Effector CD8-positive, alpha-beta T cell (primary cell): ENCODE measurements at places on chromosomes 2 and 18.

- DNase-seq = no peak
Observed at GRCh38 chr2:215797676-215798075, 215.7 kb downstream of the MREG start.

DNA sequence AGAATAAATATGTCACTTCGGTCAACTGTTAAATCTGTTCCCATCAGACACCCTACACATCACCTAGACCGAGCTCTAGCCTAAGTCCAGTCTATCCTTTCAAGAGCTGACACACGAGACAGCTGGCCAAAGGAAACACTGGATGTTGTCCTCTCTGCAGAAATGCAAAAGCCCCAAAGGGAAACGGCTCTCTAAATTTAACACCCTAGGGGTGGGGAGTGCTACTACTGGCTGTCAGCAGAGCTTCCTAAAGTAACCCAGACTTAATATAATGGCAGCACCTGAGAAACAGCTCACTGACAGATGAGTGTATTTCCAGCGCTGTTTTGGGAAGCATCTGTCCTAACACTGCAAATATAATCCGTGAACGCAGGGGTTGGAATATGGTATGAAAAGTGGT is 55.6 kb downstream of the CHMP3 start:
- DNase-seq = no peak

DNA sequence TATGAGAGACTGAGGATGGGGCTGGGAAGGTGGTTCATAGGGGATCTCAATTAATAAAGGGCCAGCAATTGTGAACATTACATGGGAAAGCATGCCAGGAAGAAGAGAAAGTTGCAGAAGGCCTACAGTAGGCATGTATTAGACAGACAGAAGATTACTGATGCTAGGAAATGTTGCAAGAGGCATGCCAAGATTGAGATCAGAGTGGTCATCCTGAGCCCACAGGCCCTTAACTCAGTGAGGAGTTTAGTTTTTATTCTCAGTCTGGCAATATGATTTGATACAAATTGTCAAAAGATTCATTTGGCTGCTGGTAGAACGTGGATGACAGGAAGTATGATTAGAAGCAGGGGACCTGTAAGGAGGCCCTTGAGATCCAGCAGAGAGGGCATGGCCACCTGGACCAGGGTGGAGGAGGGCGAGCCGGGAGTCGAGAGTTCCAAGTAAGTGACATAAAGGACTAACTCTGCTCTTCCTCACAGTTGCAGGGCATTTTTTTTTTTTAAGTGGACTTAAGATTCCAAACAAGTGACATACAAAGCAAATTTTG is 54.9 kb downstream of the EPHA4 start:
- no peak for DNase-seq

- DNase-seq = no peak
Observed at GRCh38 chr2:15983496-15983895, 43.1 kb downstream of the MYCN start.

DNA sequence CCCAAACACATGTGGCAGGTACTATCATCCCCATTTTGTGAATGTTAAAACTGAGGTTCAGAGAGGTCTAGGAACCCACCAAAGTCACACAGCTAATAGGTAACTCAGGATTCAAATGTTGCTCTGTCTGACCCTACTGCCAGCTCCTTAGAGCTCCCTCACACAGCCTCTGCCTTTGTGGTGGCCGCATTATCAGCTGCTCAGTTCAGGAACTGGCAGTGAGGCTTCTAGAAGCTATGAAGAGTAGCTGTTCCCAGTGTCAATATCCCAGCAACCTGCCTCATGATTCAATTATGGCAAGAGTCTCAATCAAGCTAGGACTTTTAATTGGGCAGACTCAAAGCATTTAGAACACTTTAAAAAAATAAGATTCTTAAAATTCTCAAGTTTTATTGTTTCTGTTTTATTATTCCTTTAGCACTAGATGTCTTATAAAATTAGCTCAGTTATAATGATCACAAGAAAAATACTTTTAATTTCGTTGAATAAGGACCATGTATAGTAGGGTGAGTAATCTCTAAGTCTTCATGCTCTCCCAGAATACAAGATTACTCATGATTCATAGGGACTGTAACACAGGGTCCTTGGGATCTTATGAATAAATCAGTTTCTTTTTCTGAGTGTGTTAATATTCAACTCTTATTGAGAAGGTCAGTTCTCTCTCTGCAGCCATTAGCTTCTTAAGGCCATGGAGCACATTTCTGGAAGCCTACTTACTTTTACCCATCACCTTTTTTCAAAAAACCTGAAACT is 342.7 kb downstream of the RND3 start:
- DNase-seq = no peak

DNA sequence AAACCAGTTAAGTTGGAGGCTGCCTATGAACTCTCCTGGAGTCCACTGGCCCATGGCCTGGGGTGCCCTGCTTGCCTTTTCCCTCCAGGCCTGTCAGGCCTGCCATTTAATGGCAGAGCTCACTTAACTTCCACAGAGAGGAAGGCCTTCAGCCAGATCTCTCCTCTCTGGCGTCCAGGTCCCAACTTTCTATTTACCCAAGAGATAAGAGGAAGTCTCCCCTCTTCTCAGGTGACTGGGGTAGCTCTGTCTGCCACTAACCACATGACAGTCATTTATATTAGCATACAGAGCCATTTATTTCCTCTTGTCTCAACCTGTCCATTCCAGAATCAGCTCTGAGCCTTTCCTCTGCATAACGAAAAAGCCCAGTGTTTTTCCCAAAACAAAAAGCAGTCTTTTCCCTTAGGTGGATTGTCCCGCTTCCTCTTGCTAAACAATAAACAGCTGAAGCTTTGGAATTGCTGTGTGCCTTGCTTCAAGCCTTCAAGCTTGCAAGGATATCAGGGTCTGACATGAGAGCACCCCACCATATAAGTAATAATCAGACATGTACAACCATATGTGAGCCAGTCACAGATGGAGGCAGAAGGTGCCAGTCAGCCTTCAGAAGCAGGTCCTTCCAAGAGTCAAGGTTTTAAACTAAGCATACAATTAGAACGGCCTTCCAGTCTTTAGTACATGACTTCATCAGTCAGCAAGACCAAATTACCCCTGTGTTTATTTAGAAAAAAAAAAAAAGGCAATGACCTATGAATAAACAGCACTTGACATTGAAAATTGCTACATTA is 71.2 kb upstream of the STPG4 start:
- DNase-seq = no peak

- DNase-seq = peak; percentile 9
Observed at GRCh38 chr18:13558124-13558523, 168.2 kb downstream of the FAM210A start.

DNA sequence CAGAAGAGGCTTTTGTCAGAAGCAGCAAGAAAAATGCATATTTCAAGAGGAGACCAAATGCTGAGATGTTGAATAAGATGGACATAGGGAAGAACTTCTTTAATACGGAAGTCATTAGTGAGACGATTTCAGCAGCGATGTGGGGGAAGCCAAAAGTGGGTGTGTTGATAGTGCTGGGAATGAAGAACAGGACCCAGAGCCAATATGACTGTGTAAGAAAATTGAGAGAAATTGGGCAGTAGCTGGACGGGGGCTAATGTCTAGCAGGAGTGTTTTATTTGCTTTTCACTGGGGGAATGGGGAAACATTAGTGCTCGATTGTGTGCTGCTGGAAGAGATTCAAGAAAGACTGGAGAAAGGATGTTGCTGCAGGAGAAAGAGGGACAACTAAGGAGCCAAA is 788.7 kb upstream of the KLHL29 start:
- no peak for DNase-seq

DNA sequence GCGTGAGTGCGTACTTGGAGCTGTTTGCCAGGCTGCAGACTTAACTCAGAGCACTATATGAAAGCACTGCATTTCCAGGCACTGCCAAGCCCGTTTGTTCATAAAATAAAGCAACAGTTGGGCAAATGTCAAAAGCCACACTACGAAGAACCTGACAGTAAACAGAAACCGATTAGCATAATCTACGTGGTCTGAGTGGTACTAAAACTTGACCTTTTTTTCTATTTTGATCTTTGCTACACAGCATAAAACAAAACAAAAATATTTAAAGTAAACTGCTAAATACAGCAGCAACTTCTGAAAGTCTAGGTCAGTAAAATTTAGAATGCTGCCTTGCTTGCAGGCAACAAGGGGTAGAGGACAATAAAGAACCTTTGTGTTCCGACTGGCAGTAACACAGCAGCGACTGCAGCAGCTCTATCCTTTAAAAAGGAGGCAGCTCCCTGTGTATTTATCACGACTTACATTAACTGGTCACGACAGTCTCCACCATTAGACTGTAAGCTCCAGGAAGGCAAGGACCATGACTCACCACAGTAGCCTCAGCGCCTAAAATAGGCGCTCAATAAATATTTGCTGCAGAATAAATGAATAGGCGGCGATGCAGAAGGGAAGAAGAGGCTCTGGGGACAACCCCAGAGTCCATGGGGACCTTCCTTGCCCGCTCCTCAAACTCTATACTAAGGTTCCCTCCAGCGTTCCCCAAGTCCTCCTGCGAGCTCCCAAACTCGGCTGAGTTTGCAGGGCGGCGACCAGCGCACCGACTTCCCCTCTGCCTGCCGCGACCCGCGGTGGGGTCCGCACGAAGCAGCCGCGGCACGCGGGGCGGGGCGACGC is 902 bp downstream of the SS18 start:
- DNase-seq = no peak

GRCh38 chr2:227607941-227608340 is 6.7 kb downstream of the SCYGR3 start:
- no peak for DNase-seq

GRCh38 chr2:15825276-15825980 is 114.9 kb upstream of the MYCN start:
- no peak for DNase-seq

GRCh38 chr2:117801826-117802225 is 12.7 kb upstream of the DDX18 start:
- no peak for DNase-seq

GRCh38 chr2:204335451-204336058 is 209.7 kb upstream of the PARD3B start:
- no peak for DNase-seq

DNA sequence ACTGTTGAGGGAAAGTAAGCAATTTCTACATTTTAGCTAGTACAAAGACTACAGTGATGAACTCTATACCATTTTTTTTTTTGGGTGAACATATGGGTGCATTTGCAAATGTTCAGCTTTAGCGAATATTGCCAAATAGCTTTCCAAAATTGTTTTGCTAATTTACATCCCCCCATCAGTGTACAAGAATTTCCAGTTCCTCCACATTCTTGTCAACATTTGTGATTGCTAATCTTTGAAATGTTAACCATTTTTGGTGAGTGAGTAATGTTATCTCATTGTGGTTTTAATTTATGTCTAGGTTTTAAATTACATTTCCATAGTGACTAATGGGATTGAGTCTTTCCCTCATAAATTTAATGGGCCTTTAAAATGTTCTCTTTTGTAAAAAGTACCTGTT is 16.4 kb upstream of the CNRIP1 start:
- DNase-seq = no peak

DNA sequence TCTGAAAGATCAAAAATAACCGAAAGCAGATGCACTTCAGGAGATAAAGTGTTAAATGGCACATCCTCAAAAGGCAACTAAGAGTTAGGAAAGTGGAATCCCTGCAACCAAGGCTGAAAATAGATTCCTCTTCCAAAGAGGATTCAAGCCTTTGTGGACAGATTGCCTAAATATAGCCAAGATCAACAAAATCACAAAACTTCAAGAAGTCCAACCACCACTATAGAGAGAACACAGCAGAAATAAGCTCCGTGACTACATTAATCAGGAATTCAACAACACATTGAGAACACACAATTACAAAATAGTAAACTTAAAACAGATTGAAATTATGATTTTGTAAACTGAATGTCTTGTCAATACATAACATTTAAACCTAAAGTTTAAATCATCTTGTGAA is 165.7 kb downstream of the LNPK start:
- DNase-seq = no peak

DNA sequence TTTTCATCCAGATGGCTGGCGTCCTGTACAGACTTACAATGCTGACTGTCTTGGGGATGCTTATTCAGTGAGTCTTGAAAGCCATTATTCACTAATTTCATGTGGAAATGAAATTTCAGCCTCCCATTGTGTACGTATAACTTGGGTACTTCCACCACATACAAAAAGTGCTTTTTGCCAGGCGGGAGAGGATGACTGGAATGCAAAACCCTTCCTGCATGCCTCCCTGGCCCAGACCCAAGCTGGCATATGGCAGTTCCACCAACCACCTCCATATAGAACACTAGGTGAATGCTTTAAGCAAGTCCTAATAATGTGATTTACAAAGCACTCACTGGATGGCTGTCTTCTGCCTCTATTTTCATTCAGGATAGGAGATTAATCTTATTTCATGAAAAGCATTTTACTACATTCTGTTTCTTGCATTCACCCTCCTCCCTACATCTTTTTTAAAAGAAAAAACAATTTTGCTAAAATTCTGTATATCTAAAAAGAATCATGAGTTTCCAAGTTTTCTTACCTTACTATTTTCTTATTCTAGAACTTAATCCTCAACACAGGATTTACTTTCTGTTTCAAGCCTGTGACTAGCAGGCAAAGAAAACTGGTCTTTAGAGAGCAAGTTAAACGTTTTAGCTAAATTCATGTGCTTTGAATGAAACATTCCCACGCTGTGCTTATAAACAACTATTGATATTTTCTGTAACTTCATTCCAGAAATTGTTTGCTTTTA is 327.6 kb downstream of the NCKAP5 start:
- no peak for DNase-seq

DNA sequence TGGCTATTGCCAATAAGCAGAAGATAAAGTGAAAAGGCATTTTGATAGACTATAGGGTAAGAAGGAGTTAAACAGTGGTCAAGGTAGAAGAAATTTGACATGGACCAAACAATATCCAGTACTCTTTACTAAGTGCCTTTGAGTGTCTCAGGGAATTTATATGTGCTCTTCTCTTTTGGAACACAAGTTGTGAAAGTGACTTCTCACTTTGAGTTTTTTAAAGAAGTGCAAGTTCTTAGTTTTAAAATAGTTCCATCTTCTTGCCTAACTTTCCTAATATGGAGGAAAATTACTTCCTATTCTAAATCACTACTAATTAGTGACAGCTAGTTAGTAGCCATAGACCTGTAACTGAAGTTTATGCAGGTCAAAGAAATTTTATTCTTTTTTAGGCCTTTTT is 63.4 kb downstream of the AFTPH start:
- no peak for DNase-seq

GRCh38 chr2:187408926-187409325 is 39.1 kb downstream of the CALCRL start:
- DNase-seq = no peak

- DNase-seq = no peak
Observed at GRCh38 chr2:174728096-174728495, 36.2 kb downstream of the CHRNA1 start.

- no peak for DNase-seq
Observed at GRCh38 chr2:15287447-15288184, 273.5 kb downstream of the NBAS start.

DNA sequence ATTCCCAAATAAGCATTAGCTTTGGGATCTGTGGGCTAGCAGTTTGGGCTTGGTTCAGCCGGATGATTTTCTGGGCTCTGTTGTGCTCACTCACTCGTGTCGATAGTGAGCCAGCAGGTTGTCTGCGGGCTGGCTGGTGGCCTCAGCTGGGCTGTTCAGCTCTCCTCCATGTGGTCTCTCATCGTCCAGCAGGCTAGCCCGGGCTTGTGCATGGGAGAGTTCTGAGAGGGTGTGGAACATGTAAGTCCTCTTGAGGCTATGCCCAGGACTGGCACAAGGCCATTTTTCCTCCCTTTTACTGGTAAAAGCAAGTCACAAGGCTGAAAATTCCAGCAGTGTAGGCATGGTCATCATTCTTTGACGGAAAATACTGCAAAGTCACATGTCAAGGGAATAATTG is 38.5 kb downstream of the NTSR2 start:
- DNase-seq = no peak

- no peak for DNase-seq
Observed at GRCh38 chr18:78792094-78792493, 187.5 kb upstream of the SALL3 start.
